Mesenteric fat pad (tissue), 1 donor: ENCODE measurements at places on chromosomes 3 and 15. TPM values are rescaled to one million over a fixed set of nuclear protein-coding genes. Genes with fewer than 3 reads are reported as not detected.
A peak's percentile ranks its signal among the peaks of the same experiment; 100 is the strongest.

DNA sequence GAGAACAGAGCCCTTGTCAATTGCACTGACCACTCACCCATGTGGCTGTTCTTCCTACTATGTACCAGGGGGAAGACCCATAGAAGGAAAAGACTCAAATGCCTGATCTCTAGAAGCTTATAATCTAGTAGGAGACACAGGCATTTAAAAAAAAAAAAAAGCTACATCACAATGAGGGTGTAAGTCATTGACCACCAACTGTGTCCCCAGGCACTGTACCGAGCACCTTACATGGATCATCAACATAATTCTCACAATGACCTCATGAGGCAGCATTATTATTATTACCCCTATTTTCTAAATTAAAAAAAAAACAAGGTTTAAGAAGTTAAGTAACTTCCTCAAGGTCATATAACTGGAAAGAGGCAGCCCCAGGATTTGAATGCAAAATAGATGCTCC lies 247.4 kb downstream of the SHOX2 start:
- DNase-seq, result no peak

- no peak for DNase-seq
Measured at GRCh38 chr3:177106184-177106583, 91.1 kb downstream of the TBL1XR1 start.

GRCh38 chr15:92807971-92808571 lies 92.1 kb upstream of the CHD2 start:
- no peak for DNase-seq

DNA sequence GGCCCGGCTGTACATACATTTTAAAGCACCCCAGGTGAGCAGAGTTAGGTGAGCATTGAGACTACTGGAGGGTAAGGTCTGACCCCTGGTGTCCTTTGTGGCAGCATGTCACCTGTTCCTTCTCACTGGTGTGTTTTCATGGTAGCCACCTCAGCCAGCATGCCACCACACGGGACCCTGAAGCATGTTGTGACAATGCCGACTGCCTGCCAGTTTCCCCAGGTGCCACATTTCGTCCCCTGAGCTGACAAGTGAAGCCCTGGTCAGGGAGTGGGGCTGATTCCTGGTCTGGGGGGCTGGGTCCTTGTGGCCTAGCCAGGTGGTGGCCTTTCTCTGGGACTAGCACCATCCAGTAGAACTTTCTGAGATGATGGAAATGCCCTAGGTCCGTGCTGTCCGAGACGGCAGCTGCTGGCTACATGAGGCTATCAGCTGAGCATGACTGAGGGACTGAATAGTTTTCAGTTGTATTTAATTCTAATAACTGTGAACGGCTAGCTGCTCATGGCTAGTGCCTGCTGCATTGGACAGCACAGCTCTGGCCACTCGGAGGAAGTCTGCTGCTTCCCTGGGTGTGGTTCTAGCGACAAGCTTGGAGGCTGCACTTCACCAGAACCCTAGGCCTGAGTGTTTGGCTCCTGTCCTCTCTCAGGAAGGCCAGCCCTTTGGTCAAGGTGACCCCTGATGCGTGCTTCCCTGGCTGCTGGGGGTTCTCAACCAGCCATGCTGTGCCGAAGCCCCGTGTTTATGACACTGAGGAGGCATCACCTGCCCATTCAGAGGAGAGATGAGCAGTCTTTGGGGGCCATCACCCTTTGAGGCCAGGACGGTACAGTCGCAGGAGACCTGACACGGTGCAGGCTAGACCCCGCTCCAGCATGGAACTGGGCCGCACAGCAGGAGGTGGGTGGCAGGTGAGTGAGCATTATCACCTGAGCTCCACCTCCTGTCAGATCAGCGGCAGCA lies 3.9 kb downstream of the C3orf22 start:
- DNase-seq, result peak; percentile 67

Gene THAP10
- total RNA-seq, result 1.0 TPM

Gene FBLN2
- total RNA-seq, result 269 TPM

Gene TUSC7
- not detected for total RNA-seq

Gene NOP10
- total RNA-seq, result 157 TPM
